ENCODE measurements at places on chromosomes 12 and 14.
A peak's percentile ranks its signal among the peaks of the same experiment; 100 is the strongest.

DNA sequence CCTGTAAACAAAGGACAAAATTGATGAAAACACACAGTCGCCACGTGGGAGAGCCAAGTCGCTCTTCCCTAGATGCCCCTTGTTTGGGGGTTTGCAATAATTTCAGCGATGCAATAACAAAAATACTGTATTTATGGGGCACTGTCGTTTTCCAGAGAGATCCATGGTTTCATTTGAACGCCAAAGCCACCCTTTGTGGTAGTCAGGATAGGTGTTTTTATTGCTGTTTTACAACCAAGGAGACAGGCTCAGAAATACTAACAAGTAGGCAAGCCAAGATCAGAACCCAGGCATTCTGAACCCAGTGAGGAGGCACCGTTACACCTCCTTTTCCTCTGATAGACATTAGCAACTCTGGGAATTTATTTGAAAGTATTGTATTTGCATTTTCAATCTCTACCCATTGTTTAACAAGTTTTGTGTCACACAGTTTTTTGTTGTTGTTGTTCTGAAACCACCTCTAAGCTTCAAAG, 831 bp upstream of the BTBD7 start:
- no peak for DNase-seq

DNA sequence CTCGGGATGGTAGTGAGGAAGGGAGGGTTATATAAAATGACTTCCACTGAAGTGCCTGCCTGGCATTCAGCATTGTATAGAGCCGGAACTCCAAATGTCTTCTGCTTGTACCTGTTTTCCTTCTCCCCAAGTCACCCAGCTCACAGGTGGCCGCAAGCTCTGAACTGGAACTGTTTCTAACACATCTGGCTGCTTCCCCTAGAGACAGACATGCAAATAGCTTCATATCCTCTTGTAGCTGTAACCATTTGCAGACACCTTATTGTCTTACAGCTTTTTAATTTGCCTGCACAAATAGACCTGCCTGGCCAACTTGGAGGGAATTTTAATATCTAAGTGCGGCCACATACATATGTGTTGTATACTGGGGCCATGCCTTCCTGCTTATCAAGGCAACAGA, 126.0 kb downstream of the CHST11 start:
- DNase-seq: no peak

DNA sequence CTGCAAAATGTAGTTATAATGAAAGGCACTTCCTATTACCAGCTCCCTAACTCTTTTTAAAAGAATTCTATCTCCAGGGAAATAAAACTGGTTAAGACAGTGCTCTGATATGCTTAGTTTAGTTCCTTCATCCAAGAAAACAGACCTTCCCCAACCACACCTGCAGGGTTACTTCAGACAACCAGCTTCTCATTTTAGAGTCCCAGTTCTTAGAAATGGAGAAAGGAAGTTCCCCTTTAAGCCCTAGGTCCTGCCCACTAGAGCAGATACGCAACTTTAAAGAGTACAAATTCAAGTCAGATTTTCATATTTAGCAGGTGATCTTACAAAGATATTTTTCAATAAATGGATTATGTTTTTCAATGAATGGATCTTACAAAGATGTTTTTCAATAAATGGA, 4.4 kb upstream of the WSB2 start:
- DNase-seq: no peak

GRCh38 chr12:2172491-2173214, 119.9 kb downstream of the CACNA1C start:
- DNase-seq: no peak

GRCh38 chr14:61475316-61475715, 153.9 kb downstream of the PRKCH start:
- DNase-seq: peak; percentile 22

Measured in DMS79 (cell line).